Esophagus squamous epithelium (tissue), 5 donors: ENCODE measurements at places on chromosomes 5 and 9.

DNA sequence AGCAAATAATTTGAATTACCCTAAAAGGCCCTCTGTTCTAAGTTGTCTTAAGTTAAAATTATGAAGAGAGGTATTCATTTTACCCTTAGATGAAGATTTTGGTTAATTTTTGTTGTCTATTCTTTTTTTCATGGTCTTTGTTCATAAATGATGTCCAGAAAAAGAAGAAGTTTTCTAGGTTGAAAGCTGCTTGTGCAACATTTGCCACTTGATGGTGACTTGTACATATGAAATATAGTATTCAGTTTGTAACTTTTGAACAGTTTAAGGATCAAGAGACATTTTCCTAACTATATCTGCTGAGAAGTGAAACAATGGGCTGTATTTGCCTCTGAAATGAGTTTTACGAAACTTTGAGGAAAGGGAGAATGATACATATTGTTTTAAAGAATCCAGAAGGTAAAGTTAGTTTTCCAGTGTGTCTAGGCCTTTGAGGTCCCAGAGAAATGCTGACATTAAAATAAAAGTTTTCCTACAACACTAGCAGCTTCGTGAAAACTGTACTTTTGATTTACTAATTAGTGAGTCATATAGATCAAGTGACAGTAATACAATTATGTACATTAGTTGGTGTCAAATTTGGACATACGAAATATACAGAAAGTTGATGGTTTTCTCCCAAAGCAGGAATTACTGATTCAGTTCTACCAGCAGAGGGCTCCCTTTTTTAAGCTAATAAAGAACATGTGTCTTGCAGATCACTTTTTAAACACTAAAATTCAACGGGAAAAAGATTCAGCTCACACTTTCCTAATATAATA is 70.5 kb downstream of the PIK3R1 start:
- no peak overlapping the region for H3K27ac ChIP-seq
- no peaks in the 10 kb centered on the region for H3K36me3 ChIP-seq
- H3K27me3 ChIP-seq: no peaks in the 10 kb centered on the region
- H3K4me1 ChIP-seq: peaks cover 25% of the 10 kb centered on the region

GRCh38 chr5:96347502-96348292 is 85.4 kb downstream of the PCSK1 start:
- H3K4me3 ChIP-seq: no peak overlapping the region
- no peaks in the 10 kb centered on the region for H3K4me1 ChIP-seq
- no peaks in the 10 kb centered on the region for H3K36me3 ChIP-seq
- H3K27me3 ChIP-seq: no peaks in the 10 kb centered on the region
- no peak for DNase-seq

DNA sequence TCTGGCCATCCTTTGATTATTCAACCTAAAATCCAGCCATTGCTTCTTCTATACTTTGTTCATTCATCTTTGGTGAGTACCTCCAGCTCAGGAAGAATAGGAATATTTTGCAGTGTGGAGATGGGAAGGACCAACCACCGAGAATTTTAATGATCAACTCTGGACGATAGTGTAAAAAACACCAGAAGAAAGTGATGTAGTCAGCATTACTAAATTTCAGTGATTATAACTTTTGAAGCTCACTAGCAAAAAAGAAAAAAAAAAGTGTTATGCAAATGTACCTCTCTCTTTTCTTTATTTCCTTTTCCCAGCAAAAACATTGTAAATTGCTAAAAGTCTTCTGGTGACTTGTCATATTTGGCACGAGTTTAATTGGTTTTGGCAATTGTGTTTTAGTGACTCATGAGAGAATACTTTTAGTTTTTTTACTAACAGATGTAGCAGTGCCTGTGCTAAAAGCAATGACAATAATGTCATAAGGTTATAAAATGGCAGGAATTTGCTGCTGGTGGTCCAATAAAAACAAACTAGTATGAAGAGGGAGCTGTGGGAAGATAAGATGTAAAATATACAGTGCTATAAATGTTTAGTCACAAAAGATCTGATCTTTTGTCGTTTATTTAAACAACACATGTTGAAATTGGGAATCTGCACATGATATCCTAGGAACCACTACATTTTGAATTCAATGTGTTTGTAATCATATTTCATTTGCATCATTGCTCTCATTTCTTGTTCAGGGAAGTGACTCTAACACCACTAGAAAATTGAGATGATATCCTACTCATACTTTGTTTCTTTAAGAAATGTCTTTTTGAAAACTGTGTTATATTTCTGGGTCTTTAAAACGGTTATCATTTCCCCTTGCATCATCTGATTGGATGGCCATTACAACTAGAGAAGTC is 81.3 kb upstream of the ERCC6L2 start:
- H3K27me3 ChIP-seq: peaks cover 5% of the 10 kb centered on the region
- H3K27ac ChIP-seq: peak overlapping the region; percentile 42
- H3K4me3 ChIP-seq: no peak overlapping the region
- DNase-seq: no peak
- H3K4me1 ChIP-seq: peaks cover 17% of the 10 kb centered on the region
- H3K36me3 ChIP-seq: no peaks in the 10 kb centered on the region

DNA sequence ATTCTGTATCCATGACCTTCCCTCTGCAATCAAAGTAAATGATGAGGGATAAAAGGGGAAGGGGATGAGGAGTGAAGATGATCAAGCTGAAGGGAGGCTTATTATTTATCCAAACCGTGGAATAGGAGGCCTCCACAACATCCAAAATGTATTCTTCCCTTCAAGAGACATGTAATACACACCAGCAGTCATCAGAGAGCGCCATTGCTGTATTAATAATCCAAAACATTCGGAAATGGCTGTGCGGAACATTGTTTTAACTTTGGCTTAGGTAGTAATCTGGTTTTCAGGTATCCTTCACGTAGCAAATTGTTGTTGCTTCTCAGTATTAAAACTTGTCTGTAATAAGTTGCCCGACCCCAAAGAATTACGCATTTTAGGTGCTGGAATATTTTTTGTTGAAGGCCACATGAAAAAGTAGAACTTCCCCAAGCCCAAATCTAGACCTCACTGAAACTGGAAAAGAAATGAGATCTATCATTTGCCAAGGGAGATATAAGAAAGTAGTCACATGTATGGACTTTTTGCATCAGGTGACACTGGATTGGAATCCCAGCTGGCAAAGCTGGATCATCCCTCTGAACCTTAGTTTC is 2.6 kb upstream of the BOD1 start:
- H3K27ac ChIP-seq: no peak overlapping the region
- peaks cover 15% of the 10 kb centered on the region for H3K4me1 ChIP-seq
- no peaks in the 10 kb centered on the region for H3K36me3 ChIP-seq
- no peak overlapping the region for H3K4me3 ChIP-seq

DNA sequence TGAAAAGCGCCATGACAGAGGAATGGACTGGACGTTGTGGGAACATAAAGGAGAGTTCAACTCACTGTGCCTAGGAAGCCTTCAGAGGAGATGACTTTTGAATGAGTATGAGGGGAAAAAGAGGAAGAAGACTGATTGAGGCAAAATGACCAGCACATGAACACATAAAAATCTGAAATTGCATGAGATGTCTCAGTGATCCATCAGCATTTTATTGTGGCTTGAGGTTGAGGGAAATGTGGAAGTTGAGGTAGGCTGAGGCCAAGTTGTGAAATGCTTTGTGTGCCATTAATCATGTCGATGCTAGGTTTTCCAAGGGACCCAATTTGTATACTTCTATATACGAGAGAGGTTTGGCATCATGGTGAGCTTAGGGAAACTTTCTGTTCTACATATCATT is 140.9 kb upstream of the TLX3 start:
- H3K27ac ChIP-seq: no peak overlapping the region
- H3K27me3 ChIP-seq: no peaks in the 10 kb centered on the region
- no peaks in the 10 kb centered on the region for H3K4me1 ChIP-seq
- no peak overlapping the region for H3K4me3 ChIP-seq
- no peaks in the 10 kb centered on the region for H3K36me3 ChIP-seq

DNA sequence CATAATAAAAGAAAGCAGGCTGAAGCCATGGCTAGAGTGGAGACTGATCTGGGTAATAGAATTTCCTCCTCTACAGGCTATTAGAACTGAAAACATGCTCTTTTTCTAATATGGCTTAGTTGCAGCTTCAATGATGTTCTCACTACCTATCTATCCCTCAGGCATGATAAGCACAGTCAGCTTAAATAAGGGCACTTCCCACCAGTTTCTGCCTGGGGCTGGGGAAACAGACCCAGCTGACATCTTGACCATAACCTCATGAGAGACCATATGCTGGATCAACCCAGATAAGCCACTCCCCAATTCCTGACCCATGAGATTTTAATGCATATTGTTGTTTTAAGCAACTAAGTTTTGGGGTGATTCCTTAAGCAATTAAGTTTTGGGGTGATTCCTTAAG is 81.2 kb downstream of the ZNF366 start:
- H3K27ac ChIP-seq: no peak overlapping the region
- H3K27me3 ChIP-seq: peaks cover 6% of the 10 kb centered on the region
- DNase-seq: no peak
- H3K36me3 ChIP-seq: no peaks in the 10 kb centered on the region
- H3K4me3 ChIP-seq: no peak overlapping the region

- no peak overlapping the region for H3K27ac ChIP-seq
- no peaks in the 10 kb centered on the region for H3K4me1 ChIP-seq
- no peaks in the 10 kb centered on the region for H3K36me3 ChIP-seq
These were observed 203.8 kb upstream of the ACO1 start for GRCh38 chr9:32180597-32180996.

GRCh38 chr9:134407121-134407779 is 81.0 kb downstream of the RXRA start:
- H3K27me3 ChIP-seq: no peaks in the 10 kb centered on the region
- H3K36me3 ChIP-seq: peaks cover 64% of the 10 kb centered on the region
- peaks cover 100% of the 10 kb centered on the region for H3K4me1 ChIP-seq
- no peak overlapping the region for H3K4me3 ChIP-seq

GRCh38 chr9:70220216-70220615 is 38.6 kb upstream of the SMC5 start:
- no peaks in the 10 kb centered on the region for H3K4me1 ChIP-seq
- H3K36me3 ChIP-seq: peaks cover 35% of the 10 kb centered on the region
- no peaks in the 10 kb centered on the region for H3K27me3 ChIP-seq

GRCh38 chr5:109908366-109908765 is 218.6 kb downstream of the MAN2A1 start:
- no peaks in the 10 kb centered on the region for H3K4me1 ChIP-seq
- no peak overlapping the region for H3K27ac ChIP-seq
- H3K4me3 ChIP-seq: no peak overlapping the region
- H3K27me3 ChIP-seq: no peaks in the 10 kb centered on the region

GRCh38 chr5:103166706-103167105 is 46.6 kb downstream of the PPIP5K2 start:
- no peak overlapping the region for H3K4me3 ChIP-seq
- no peaks in the 10 kb centered on the region for H3K36me3 ChIP-seq
- no peak for DNase-seq
- no peak overlapping the region for H3K27ac ChIP-seq
- H3K27me3 ChIP-seq: no peaks in the 10 kb centered on the region

DNA sequence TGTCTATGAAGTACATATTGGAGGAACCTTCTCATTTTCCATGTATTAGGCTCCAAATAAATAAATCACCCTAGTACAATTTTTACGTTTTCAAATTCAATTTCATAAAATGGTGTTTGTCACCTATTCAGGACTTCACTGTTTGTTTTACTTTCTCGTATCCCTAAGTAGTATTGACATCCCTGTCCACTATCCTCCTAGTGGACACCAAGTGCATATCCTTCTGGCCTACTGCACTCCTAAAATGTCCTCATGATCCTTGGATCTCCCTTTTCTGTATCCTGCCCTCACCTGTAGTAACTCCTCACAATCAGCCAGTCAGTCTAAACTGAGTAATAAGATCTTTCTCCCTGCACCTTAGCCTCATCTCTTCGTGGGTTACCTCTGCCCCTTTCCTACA is 539.9 kb downstream of the DMRTA1 start:
- H3K4me3 ChIP-seq: no peak overlapping the region
- no peak for DNase-seq
- H3K36me3 ChIP-seq: no peaks in the 10 kb centered on the region
- H3K27ac ChIP-seq: no peak overlapping the region

DNA sequence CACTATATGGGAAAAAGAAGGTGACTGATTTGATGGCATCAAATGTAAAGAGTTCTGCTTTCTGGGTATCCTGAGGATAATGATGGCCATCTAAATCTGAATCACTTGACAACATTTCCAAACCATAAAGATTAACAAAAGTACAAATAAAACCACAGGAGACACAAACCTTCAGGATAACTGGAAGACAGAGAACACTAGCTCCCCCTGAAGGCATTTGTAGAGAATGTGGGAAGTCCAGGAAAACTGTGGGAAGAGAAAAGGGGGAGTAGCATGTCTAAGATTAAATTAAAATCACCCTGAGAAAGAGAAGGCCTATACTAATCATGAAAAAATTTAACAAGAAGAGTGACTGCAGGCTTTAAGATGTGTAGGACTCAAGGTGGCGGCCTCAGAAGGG is 116.2 kb downstream of the PRELID2 start:
- no peak overlapping the region for H3K27ac ChIP-seq
- no peak for DNase-seq
- H3K36me3 ChIP-seq: no peaks in the 10 kb centered on the region
- no peaks in the 10 kb centered on the region for H3K4me1 ChIP-seq

- no peaks in the 10 kb centered on the region for H3K27me3 ChIP-seq
- H3K4me1 ChIP-seq: no peaks in the 10 kb centered on the region
- no peak overlapping the region for H3K27ac ChIP-seq
- no peak for DNase-seq
These were observed 24.8 kb downstream of the GKAP1 start for GRCh38 chr9:83792746-83793145.

DNA sequence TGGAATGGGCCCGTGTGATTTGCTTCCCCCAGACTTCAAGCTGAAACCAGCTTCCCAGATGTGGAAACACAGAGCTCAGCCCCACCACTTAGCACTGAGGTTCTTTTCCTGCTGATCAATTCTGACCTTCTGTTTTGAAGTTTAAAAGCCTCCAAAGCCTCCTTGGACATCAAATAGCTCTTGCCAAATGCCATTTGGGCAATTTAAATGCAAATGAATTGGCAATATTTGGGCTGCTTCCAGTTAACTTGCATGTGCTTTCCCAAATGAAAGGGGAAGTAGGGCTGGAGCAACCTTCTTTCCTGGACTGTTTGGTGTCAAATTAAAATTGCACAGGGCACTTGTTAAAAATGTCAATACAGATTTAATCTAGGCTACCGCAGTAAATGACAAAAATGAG is 710.5 kb downstream of the TLR4 start:
- no peaks in the 10 kb centered on the region for H3K36me3 ChIP-seq
- no peak for DNase-seq
- H3K4me1 ChIP-seq: no peaks in the 10 kb centered on the region
- no peak overlapping the region for H3K4me3 ChIP-seq
- no peaks in the 10 kb centered on the region for H3K27me3 ChIP-seq

GRCh38 chr5:123997064-123997461 is 485.1 kb downstream of the CSNK1G3 start:
- no peaks in the 10 kb centered on the region for H3K36me3 ChIP-seq
- no peak for DNase-seq
- H3K27ac ChIP-seq: no peak overlapping the region
- no peak overlapping the region for H3K4me3 ChIP-seq
- peaks cover 7% of the 10 kb centered on the region for H3K4me1 ChIP-seq
- no peaks in the 10 kb centered on the region for H3K27me3 ChIP-seq

DNA sequence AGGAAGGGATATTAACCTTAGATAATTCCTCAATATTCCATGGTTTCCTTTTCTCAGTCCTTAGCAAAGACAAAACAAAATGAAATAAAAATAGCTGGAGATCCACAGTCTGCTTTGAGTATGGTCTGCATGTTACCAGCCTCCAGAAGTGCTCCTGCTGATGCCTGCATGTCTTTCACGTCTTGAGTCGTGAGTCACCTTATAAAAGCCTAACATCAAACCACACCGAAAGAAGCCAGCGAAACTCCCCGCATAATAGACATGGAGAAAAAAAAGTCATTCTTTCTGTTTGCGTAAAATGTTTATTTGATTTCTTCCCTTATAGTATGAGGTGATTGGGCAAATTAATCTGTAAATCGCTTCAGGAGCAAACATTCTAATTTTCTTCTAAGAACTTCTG is 380.5 kb downstream of the SLCO4C1 start:
- no peaks in the 10 kb centered on the region for H3K36me3 ChIP-seq
- no peak overlapping the region for H3K27ac ChIP-seq
- no peaks in the 10 kb centered on the region for H3K27me3 ChIP-seq
